ENCODE measurements at places on chromosomes 11 and 22. TPM values are rescaled to one million over a fixed set of nuclear protein-coding genes. Genes with fewer than 3 reads are reported as not detected.
A peak's percentile ranks its signal among the peaks of the same experiment; 100 is the strongest.

Gene GRM5
- total RNA-seq: 0.45 TPM

Gene LARGE2
- 0.48 TPM for total RNA-seq

Gene SERPING1
- 31.7 TPM for total RNA-seq

DNA sequence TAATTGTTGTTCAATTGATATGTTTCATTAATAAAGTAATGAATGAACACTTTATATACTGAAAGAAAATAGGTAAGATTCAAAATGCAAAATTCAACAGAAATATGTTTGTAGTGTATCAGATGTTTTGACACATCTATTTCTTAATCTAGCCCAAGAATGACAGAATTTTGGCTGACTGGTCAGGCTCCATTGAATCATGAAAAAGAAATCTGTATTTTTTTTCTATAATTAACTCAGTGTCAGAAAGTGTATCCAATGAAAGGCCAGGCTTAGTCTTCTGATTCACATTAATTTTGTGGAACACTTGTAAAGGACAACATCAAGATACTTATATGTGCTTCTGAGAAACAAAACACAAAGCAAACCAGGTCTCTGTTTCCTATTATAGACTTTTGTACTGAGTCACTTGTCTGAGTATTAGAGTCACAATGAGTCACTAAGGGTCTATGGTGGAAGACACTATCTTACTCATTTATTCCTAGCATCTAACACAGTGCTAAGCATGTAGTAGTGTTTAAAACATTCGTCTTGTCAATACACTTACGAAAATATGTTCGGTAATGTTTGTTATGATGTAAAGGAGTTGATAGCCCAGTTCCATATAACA lies 297.7 kb upstream of the CCDC90B start:
- H3K36me3 ChIP-seq: no peaks in the 10 kb centered on the region
- DNase-seq: no peak
- no peak overlapping the region for H3K4me3 ChIP-seq
- H3K27me3 ChIP-seq: peaks cover 5% of the 10 kb centered on the region
- no peaks in the 10 kb centered on the region for H3K4me1 ChIP-seq

DNA sequence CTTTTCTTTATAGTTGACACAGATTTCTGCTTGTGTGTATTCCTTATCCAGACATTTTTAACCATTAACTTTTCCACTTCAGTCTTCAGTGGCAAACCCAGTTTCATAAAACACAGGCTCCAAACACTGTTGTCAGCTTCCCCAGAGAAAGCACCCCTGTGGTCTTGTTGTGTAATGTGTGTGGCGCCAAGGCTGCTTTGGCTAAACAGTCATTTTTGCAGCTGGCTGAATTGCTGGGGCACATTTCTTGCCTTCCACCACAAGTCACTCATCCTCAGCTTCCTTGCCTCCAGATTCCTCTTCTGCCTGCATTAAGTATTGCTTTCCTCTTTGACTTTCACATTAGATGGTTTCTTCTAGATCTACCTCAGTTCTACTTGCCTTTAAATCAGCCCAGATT lies 40.5 kb downstream of the ARHGAP1 start:
- no peak for DNase-seq
- no peak overlapping the region for H3K27ac ChIP-seq
- H3K4me1 ChIP-seq: no peaks in the 10 kb centered on the region
- no peaks in the 10 kb centered on the region for H3K27me3 ChIP-seq
- H3K4me3 ChIP-seq: no peak overlapping the region
- peaks cover 3% of the 10 kb centered on the region for H3K36me3 ChIP-seq

Gene CRYAB
- not detected for total RNA-seq

DNA sequence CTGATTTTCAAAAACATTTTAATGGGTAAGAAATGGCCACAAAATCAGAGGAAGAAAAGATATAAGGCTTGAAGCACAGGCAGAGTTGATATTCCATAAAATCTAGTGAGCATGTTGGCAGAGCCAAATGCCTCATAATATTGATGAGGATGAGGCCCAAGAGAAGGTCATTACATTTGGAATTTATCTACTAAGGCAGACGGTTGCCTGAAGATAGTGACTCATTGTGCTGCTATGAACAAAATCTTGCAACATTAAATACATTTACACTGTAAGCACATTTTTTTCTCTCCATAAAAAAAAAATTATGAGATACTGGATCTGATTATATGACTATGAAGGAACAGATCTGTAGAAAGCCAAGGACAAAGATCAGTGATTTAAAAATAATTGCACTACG lies 881.4 kb upstream of the CHORDC1 start:
- H3K27ac ChIP-seq: no peak overlapping the region
- H3K27me3 ChIP-seq: no peaks in the 10 kb centered on the region
- DNase-seq: no peak
- no peaks in the 10 kb centered on the region for H3K36me3 ChIP-seq
- no peaks in the 10 kb centered on the region for H3K4me1 ChIP-seq

Gene SYNGR1
- total RNA-seq: 30.4 TPM

- H3K27me3 ChIP-seq: peaks cover 16% of the 10 kb centered on the region
- peaks cover 16% of the 10 kb centered on the region for H3K36me3 ChIP-seq
- H3K4me3 ChIP-seq: no peak overlapping the region
- peak overlapping the region; percentile 43 for H3K27ac ChIP-seq
- peaks cover 12% of the 10 kb centered on the region for H3K4me1 ChIP-seq
These were observed 34.6 kb upstream of the SHANK2 start for GRCh38 chr11:71286701-71287643.

- peaks cover 33% of the 10 kb centered on the region for H3K4me1 ChIP-seq
- no peak overlapping the region for H3K27ac ChIP-seq
- H3K4me3 ChIP-seq: peak overlapping the region; percentile 91
- no peak for DNase-seq
- H3K27me3 ChIP-seq: peaks cover 10% of the 10 kb centered on the region
- no peaks in the 10 kb centered on the region for H3K36me3 ChIP-seq
These were observed 1.7 kb downstream of the SBF1 start for GRCh38 chr22:50473088-50473487.

DNA sequence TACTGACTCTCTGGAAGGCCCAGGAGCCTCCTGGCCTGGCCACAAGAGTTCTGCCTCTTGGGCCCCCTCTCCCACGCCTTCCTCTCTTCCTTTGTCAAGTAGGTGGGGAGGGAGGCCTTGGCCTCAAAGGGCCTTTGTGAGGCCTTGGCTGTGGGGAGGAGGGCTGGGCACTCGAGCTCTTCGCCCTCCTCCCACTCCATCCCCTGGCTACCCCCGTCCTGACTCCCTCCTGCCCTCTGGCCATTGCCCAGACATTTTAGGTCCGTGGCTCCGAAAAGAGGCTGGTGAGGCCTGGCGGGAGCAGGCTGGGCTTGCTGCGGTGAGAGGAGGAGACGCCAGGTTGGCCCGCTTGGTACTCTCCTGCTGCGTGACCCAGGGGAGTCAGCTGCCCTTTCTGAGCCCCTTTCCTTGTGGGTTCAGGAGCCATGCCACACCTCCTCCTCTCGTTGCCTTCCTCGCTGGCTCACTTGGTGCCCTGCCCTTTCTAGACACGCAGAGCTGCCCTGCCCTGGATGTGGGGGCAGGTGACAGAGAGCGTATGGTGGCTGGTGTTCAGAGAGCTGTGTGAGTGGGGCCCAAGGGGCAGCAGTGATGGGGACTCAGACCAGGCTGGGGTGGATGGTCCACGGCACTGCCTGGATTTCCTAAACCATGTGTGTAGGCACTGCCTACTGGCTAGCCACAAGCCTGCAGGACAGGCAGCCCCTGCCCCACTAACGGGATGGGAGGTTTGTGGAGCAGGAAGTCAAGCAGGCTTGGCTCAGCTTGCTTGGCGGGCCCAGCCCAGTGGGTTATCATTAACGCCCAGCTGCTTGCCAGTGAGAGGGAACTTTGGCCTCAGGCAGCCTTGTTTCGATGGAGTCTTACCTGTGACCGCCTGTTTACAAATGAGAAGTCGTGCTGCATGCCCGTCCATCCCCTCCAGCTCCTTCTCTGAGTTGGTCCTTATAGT lies 15.8 kb upstream of the OMP start:
- H3K36me3 ChIP-seq: no peaks in the 10 kb centered on the region
- H3K4me3 ChIP-seq: no peak overlapping the region
- no peaks in the 10 kb centered on the region for H3K27me3 ChIP-seq
- H3K4me1 ChIP-seq: peaks cover 31% of the 10 kb centered on the region

- no peak for DNase-seq
- H3K36me3 ChIP-seq: no peaks in the 10 kb centered on the region
- no peak overlapping the region for H3K27ac ChIP-seq
- peaks cover 5% of the 10 kb centered on the region for H3K4me1 ChIP-seq
- no peaks in the 10 kb centered on the region for H3K27me3 ChIP-seq
- H3K4me3 ChIP-seq: no peak overlapping the region
These were observed 45.3 kb upstream of the SHISAL1 start for GRCh38 chr22:44357966-44358465.

DNA sequence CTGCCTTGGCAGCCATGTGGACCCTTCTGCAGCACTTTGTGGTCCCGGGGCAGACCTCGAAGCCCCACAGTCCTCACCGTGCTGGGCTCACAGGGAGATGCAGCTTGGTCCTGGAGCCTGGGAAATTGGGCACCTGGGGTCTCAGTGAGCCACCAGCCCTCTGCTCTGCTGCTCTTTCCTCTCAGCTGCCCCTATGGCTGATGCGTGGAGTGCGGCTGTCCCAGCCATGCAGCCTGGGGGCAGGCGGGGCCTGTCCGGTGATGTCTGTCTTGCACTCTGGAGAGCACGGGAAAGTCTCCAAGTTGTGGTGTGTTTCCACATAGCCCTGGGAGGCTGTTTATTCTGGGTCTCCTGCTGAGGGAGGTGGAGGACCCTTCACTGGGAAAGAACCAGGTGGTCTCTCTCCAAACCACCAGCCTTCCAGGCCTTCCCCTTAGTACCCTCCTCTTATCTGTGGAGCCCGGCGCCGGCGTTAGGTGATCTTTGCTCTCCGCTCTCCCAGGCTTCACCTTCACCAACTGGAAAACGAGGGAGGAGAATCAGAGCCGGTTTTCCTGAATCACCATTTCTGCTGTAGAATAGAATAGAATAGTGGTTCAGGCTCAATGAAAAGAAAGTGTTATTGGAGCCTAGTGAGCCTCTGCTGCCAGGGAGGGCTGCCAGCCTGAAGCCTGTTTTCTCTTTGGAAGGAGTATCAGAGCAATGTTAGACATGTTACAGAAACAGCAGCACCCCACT lies 41.2 kb upstream of the GRAMD4 start:
- peak overlapping the region; percentile 88 for H3K4me3 ChIP-seq
- peak overlapping the region; percentile 67 for H3K27ac ChIP-seq
- peaks cover 29% of the 10 kb centered on the region for H3K27me3 ChIP-seq
- H3K36me3 ChIP-seq: no peaks in the 10 kb centered on the region

GRCh38 chr22:36340621-36341020 lies 47.1 kb downstream of the MYH9 start:
- peak overlapping the region; percentile 3 for H3K27ac ChIP-seq
- H3K27me3 ChIP-seq: no peaks in the 10 kb centered on the region
- H3K36me3 ChIP-seq: peaks cover 25% of the 10 kb centered on the region
- peaks cover 66% of the 10 kb centered on the region for H3K4me1 ChIP-seq
- no peak overlapping the region for H3K4me3 ChIP-seq
- no peak for DNase-seq

GRCh38 chr11:90639461-90639993 lies 416.7 kb upstream of the CHORDC1 start:
- H3K27ac ChIP-seq: no peak overlapping the region
- H3K27me3 ChIP-seq: no peaks in the 10 kb centered on the region
- no peaks in the 10 kb centered on the region for H3K4me1 ChIP-seq
- no peak for DNase-seq
- H3K36me3 ChIP-seq: no peaks in the 10 kb centered on the region
- no peak overlapping the region for H3K4me3 ChIP-seq

DNA sequence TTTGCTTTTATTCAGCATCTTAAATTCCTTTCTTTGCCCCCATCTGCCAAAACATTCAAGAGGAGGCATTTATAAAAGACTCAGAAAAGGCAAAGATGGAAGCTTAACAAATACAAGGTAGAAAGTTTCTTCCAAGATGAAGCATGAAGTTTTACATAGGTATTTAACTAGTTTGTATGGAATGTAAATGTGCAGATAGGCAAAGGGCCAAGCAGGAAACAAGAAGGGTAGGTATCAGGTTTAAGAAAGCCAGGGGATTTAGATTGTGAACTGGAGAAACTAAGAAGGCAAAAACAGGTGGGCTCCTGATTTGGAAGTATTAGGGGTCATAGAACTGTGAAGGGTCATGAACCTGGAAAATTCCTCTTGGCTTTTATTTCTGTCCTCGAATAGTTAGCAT lies 62.6 kb downstream of the PPP2R1B start:
- peaks cover 15% of the 10 kb centered on the region for H3K36me3 ChIP-seq
- H3K4me1 ChIP-seq: peaks cover 6% of the 10 kb centered on the region
- H3K27ac ChIP-seq: no peak overlapping the region
- no peak overlapping the region for H3K4me3 ChIP-seq
- no peak for DNase-seq

Gene TCN2
- 16.2 TPM for total RNA-seq

DNA sequence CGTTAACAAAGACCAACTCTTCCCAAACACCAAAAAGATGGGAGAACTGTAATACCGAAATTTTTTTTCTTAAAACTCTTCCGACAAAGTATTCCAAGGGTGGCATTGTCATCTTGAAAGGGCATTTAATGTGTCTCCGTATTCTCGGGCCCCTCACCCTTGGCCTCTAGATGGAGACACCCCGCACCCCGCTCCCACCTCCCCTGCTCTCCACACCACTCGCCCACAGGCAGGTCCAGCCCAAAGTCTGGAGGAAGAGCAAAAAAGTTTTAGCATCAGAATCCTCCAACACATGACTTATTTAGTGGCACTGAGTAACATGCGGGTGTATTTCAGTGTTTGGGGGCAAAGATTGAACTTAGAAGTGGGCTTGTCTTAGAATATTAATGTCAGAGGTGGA lies 20.7 kb downstream of the SPATA19 start:
- H3K4me3 ChIP-seq: no peak overlapping the region
- peaks cover 2% of the 10 kb centered on the region for H3K27me3 ChIP-seq
- no peaks in the 10 kb centered on the region for H3K36me3 ChIP-seq
- DNase-seq: no peak

Gene CDKN1C
- total RNA-seq: 80.0 TPM

- peaks cover 2% of the 10 kb centered on the region for H3K27me3 ChIP-seq
- H3K27ac ChIP-seq: no peak overlapping the region
- no peak for DNase-seq
- peaks cover 11% of the 10 kb centered on the region for H3K36me3 ChIP-seq
- no peak overlapping the region for H3K4me3 ChIP-seq
These were observed 10.7 kb downstream of the SMIM38 start for GRCh38 chr11:69166218-69167115.

Gene FOLR1
- total RNA-seq: not detected

GRCh38 chr11:100302824-100303223 lies 384.3 kb upstream of the ARHGAP42 start:
- H3K4me3 ChIP-seq: no peak overlapping the region
- no peak overlapping the region for H3K27ac ChIP-seq
- H3K36me3 ChIP-seq: no peaks in the 10 kb centered on the region
- H3K27me3 ChIP-seq: peaks cover 3% of the 10 kb centered on the region
- no peaks in the 10 kb centered on the region for H3K4me1 ChIP-seq
